ENCODE measurements at places on chromosomes 3 and 15.

GRCh38 chr15:90142216-90143165, 40.2 kb upstream of the IDH2 start:
- peak; percentile 48 for DNase-seq

DNA sequence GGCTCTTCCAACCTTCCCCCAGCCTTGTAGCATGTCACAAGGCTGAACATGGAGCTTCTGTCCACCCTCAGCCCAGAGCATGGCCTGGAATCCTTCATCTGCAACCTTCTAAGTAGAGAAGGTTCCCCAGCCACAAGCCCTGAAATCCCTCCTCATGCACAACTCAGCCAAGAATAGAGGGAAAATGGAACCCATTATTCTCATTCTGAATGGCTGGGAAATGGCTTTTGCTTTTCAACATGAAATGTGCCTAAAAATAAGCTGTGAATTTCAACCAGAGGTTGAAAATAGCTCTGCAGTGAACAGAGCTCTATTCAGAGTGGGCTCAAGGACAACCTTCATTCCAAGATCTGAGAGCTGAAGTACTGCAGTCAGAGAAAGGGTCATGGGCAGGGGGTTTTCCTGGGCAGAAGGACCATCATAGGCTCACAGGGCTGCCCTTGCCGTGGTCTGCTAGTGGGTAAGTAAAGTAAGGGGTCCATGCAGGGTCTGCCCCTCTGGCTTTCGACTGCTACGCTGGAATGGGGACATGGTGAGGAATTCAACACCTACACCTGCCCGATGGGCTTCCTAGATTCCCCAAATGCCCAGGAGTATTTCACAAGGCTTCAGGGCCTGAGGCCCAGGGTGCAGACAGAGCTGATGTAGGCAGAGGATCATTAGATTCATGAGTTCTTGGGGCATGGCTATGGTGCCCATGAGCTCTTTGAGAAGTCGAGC, 35.9 kb downstream of the POC1A start:
- DNase-seq, result no peak

DNA sequence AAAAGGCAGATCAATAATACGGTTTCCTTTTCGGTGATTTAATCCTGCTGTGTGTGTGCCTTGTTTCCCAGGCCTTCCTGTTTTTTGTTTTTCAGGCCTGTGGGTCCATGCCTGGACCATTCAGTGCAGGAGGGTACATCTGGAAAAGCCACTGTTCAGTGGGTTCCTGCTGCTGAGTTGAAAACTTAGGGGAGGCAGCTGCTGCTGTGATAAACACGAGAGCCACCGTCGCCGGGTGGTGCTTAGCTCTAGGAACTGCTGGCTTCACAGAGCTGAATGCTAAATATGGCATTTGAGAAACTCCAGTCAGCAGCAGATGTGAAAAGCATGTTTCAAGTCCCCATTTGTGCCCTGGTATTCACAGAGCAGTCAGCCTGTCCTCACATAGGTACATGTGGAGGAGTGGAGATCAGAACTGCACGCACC, 44.0 kb downstream of the SYNM start:
- DNase-seq, result no peak

DNA sequence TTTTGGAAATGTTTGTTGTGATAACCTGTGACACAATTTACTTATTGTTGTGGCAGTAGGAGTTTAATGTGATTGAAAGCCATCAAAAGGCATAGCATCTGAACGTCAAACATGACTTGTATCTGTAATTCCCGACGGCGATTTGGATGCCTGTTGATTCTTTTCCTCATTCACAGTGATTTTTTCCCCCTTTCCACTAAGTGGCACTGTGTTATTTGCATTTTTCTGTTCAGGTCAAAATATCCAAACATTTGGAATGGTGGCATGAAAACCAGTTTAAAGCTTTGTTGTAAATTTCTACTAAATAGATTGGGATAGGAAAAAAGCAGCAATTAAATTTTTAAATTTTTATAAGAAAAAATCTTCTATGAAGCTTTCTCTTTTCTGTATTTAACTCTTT, 259.9 kb upstream of the KCNH8 start:
- no peak for DNase-seq

DNA sequence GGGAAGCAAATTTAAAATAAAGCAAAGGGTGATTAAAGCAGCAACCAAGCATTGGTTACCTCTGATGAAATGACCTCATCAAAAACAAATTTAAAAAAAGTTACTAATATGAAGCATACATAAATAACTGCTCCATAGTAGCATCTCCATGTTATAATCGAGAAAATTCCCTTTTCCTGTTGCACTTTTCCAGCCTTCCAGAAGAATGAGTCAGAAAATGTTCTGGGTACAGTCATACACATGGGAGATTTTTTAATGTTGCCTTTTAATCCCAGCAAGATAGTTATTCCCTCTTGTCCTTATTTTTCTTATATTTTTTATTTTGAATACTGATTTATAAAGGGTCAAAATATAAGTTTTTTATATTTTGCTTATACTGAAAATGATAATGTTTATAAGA, 2.6 kb upstream of the TMCO5A start:
- no peak for DNase-seq

GRCh38 chr3:134255404-134255803, 4.7 kb upstream of the RYK start:
- DNase-seq, result peak; percentile 27

DNA sequence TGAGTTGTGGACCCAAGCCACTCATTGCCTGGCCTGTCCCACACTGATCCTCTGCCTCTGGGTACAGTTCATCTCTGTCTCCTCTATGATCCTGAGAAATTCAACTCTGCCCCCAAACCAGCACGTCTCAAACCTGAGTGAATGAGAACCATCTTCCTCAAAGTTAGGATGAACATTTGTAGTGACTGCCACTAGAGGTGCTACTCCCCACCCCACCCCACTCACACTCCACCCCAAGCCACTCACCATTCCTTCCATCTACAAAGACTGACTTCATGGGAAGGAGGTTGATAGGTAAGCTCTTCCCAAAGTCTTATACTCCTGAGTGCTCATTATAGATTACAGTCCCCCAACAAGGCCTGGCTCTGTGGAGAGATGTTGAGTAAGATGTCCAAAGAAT, 43.8 kb downstream of the NEK10 start:
- DNase-seq, result no peak

- no peak for DNase-seq
Measured at GRCh38 chr15:95106801-95107200, 875.4 kb downstream of the MCTP2 start.

GRCh38 chr15:63974021-63974420, 72.3 kb downstream of the DAPK2 start:
- DNase-seq, result no peak

GRCh38 chr3:112379020-112379690, 46.2 kb downstream of the CD200 start:
- peak; percentile 83 for DNase-seq

- no peak for DNase-seq
Measured at GRCh38 chr15:27583651-27584050, 515.5 kb downstream of the OCA2 start.

GRCh38 chr15:89328398-89329254, 6.0 kb downstream of the POLG start:
- DNase-seq, result no peak

GRCh38 chr3:148535001-148535400, 162.7 kb upstream of the AGTR1 start:
- no peak for DNase-seq

DNA sequence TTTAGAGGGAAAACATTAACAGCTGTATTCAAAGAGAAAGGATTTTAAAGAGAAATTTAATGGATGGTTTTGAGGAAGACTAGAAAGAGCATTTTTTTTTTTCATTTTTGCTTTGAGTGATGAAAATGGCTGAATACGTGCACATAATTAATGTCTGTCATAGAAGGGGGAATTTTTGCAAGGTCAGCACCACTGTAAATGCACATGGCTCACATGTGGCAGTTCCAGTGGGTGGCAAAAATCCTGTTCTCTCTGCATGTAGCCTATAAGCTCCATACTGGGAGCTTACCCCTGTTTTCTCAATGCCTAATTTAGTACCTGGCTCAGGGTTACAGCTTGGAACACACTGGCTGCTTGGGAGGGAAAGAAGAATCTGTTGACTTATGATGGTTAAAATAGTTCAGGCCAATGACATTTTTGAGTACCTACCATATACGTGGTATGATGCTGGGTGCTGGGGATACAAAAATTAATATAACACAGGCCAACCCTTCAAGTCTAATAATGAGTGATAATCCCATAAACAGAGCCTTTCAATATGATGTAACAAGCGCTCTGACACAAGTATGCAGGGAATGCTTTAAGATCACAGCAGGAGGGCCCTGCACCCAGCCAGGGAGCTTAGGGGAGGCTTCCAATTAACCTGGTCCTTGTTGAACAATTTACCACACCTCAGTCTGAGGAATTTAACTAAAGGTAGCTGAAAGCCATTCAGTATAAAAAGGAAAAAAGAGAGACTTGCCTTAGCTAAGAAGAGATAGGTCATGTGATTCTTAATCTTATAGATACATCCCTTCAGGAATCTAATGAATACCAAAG, 33.0 kb downstream of the HSPBAP1 start:
- DNase-seq, result peak; percentile 14

DNA sequence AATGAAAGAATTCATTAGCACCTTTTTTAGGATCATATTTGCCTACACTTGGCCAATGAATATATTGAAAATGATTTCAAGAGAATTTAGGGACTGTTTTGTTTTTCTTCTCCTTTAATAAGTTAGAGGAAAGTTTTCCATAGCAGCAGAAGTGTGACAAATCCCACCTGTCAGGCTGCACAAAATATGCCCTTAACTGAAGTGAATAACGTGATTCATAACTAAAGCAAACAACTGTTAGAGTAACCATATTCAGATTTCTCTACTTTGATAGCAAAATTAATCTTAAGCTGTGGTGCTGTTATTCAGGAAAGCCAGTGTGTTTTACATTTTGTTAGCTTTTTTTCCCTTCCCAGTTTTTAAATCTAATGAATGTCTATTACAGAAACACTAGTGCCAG, 121.4 kb downstream of the HCN4 start:
- DNase-seq, result no peak

DNA sequence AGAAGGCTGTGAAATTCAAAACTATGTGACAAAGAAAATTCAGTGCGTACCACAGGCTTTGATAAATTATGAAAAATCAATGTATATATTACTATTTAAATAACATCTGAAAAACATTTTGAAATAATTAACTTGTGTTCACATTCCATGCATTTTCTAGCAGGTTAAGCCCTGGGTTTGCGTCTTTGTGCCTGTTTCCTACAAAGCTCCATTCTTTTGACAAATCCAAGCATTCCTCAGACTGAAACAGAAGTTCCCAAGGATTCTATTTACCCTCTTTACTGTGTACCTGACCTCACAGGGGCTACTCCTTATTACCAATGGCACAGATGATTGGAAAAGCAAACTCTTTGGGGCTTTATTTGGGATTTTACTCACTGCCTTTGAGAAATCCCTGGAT, 1.9 kb downstream of the PAQR9 start:
- DNase-seq, result no peak

DNA sequence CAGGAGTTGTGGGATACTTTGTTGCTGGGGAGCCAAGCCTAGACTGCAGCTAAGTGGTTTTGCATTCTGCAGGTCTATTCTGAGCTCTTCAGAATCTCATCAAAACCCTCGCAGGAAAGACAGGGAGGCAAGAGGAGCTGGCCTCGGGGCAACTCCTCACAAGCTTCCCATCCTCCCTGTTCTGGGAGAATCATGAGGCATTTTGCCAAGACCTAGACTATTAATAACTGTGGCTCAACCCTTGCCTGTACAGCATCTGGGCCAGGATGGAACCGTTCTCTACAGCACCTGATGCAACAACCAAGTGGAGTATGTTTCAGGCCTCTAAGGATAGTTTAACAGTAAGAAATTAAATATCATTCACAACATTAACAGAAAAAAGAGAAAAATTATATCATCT, 20.2 kb upstream of the SLC6A20 start:
- no peak for DNase-seq

GRCh38 chr3:101149707-101150106, 156.5 kb upstream of the ABI3BP start:
- no peak for DNase-seq

- DNase-seq, result no peak
Measured at GRCh38 chr3:171640520-171641412, 169.5 kb downstream of the PLD1 start.

- peak; percentile 62 for DNase-seq
Measured at GRCh38 chr3:38655708-38656300, 6.3 kb upstream of the SCN5A start.

DNA sequence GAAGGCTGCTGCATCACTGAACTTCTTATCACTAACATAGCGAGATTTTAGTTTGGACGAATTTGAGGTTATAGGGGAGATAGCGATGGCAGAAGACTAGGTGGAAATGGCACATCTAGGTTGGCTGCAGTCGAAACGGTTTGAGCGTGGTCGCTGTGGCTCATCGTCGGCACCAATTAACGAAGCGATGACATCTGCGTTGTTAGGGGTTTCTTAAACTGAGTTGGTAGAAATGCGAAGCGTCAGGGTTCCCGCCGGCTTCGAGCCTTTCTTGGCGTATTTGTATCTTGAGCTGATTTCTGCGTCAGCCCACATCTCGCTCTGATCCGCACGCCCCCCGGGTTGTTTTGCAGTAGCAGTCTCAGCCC, 319 bp downstream of the LNP1 start:
- peak; percentile 25 for DNase-seq

DNA sequence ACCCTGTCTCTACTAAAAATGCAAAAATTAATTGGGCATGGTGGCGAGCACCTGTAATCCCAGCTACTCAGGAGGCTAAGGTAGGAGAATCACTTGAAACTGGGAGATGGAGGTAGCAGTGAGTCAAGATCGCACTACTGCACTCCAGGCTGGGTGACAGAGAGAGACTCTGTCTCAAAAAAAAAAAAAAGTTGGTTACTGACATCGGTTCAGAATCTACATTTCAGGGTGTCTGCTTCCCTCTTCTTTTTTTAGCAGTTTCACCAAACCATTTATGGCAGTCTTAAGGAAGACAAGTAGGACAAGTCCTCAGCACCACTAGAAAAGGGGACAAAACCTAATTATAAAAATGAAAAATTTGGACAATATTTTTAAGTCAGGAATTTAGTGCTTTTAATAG, 3.3 kb upstream of the USP4 start:
- DNase-seq, result peak; percentile 82

- DNase-seq, result no peak
Measured at GRCh38 chr3:78665776-78666469, 1101.9 kb downstream of the ROBO1 start.

DNA sequence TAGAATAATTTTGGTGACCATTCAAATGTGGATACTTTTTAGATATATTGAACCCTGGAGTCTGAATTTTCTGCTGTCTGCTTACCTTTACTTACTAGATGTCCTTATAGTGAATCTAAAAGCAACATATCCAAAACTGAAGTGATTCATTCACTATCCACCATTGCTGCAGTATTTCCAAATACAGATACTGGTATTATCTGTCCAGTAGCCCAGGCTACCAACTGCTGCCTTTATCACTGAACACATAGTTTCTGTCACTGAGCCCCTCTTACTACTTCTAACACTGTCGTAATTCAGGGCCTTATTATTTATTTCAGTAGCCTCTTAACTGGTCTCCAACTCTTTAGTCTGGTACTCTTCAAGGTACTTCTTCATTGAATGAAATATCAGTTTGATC, 49.2 kb downstream of the SLMAP start:
- no peak for DNase-seq

- DNase-seq, result no peak
Measured at GRCh38 chr3:87069971-87070370, 79.0 kb upstream of the VGLL3 start.
